ENCODE measurements at places on chromosomes 3 and 15.

DNA sequence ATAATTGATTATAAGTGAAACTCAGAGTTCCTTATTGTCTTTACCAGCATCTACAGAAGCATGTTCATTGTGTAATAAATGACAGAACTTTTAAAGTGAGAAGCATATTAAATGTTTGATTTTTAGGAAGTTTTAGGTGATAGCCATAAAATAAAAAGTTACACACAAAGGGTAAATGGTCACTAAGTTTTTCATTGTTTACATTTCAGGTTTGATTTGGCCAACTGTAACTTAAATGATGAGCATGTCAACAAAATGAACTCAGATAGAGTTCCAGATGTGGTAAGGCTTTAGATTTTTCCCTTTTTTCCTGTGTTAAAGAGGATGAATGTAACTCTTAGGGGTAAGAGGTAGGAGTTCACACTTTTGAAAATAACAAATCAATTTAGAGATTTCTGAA lies 25.9 kb downstream of the NMD3 start:
- no peak for DNase-seq

GRCh38 chr15:45265506-45265905 lies 13.5 kb downstream of the SLC28A2 start:
- DNase-seq, result no peak

DNA sequence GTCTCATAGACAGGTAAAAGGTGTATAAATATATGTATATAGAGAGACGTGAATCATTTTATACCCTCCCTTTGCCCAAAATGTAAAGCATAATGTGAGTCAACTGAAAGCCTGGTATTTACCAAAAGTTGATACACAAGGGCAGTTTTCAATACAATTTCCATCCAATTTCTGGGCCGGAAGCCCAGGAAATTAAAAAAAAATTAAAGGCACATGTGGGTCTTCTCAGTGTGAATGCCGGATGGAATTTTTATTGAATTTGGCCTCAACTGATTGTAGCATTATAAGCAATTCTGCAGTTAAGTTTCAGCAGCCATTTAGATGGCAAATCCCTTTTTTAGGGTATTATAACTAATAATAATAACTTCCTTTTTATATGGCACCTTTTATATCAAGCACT lies 3.3 kb upstream of the CNTN3 start:
- DNase-seq, result no peak

DNA sequence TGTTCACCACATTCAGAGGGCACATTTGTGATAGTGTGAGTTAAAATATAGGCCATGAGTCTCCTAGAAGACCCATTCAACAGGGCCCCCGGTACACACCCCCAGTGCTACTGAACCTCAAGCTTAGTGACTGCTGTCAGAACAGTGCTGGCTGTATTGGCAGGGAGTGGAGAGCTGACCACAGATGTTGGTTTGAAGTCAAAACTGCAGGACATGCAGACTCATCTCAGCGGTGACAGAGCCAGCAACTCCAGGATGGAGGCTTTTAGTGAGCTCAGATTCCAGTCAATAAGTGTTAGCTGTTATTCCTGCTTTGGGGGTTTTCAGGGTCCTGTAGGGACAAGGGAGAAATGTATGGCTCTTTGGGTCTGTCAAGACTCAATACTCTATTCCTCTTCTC lies 29.1 kb downstream of the PRR20G start:
- no peak for DNase-seq

- DNase-seq, result no peak
These were observed 14.1 kb upstream of the SATB1 start for GRCh38 chr3:18439281-18439680.

DNA sequence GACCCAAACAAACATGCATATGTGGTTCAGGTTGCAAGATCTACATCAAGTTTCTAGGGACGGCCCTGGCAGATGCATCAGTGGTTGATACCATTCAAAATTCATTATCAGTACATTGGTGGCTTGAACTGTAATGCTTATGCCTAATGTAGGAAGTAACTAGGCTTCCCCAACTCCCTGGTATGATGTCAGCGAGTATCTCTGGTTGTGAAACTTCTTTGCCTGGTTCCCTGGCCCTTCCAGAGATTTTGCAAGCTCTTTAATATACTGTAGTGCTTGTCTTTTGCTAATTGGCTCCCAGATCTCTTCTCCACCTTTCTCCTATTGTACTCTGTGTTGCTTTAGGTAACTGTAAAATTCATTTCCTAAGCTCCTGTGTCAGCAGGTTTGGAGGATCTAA lies 114.8 kb upstream of the RARB start:
- DNase-seq, result peak; percentile 64

GRCh38 chr3:11661827-11662226 lies 18.1 kb upstream of the VGLL4 start:
- DNase-seq, result peak; percentile 85

DNA sequence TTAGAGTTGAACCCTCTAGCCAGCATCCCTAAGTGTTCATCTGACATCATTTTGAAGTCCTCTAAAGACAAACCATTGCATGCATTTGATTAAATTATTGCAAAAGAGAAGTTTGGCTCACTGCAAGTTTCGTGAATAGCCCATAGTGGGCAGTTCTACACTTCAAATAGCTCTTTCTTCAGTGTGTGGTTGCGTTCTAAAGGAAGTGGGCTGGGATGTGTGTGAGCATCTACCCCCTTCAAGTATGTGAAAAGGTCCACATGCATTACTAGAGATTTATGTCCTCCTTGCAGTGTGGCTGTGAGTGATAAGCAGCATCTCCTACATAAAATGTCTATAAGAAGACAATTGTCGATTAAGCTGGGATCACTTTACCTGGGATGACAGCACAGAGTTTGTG lies 54.6 kb downstream of the SST start:
- no peak for DNase-seq

DNA sequence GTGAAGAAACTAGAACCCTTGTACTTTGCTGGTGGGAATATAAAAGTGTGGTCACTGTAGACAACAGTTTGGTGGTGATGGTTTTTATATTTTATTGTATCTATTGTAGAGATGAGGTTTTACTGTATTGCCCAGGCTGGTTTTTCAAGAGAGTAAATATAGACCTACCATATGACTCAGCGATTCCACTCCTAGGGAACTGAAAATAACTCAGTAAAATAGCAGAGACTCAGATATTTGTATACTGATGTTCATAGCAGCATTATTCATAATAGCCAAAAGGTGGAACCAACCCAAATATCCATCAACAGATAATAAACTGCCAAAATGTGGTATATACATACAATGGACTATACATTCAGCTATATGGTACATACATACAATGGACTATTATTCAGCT lies 68.8 kb upstream of the IL12A start:
- DNase-seq, result peak; percentile 76

DNA sequence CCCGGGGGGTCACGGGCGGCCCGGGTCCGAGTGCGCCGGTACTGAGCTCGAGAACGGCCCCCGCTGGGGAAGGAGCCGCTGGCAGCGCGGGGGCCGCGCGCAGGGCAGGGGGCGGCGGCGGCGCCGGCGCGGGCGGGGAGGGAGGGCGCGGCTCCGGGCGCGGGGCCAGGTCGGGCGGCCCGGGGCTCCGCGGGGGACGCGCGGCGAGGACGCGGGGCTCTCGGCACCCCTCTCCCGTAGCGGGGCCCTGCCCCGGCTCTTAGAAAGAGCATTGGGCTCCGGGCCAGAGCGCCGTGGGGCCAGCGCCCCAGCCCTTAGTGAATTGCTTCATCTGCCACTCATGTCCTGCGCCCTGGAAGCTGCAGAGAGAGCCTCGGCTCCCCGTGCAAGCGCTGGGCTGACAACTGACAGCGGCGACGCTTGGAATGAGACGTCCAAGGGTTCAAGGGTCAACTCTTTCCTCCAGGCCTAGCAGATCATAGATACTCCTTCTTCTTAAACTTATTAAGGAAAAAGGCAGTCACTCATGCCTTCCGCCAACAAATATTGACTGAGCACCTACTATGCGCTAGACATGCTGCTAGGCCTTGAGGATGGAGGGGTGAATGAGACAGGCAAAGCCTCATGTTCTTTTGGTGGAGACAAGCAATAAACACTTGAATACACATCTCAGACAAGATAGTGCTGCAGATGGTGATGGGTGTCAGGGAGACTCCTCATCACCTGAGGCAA lies 140.8 kb downstream of the SMAD6 start:
- DNase-seq, result peak; percentile 73

DNA sequence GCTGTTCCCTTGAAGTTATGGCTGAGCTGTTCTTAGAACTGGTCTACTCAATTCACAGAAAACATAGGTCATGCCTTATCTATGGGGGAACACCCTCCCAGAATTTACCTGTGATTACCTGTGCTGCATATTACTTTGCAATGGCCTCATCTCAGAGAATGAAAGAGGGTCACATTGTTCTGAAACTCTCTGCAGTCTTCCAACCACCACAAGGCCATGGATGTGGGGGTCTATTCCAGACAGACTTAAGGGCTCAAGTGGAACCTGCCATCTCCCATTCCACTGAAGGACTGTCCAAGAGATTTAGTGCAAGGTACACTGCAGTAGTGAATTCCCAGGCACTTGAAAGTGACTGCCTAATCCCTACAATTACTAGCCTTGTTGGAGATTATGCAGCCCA lies 40.1 kb upstream of the RASA2 start:
- DNase-seq, result no peak

DNA sequence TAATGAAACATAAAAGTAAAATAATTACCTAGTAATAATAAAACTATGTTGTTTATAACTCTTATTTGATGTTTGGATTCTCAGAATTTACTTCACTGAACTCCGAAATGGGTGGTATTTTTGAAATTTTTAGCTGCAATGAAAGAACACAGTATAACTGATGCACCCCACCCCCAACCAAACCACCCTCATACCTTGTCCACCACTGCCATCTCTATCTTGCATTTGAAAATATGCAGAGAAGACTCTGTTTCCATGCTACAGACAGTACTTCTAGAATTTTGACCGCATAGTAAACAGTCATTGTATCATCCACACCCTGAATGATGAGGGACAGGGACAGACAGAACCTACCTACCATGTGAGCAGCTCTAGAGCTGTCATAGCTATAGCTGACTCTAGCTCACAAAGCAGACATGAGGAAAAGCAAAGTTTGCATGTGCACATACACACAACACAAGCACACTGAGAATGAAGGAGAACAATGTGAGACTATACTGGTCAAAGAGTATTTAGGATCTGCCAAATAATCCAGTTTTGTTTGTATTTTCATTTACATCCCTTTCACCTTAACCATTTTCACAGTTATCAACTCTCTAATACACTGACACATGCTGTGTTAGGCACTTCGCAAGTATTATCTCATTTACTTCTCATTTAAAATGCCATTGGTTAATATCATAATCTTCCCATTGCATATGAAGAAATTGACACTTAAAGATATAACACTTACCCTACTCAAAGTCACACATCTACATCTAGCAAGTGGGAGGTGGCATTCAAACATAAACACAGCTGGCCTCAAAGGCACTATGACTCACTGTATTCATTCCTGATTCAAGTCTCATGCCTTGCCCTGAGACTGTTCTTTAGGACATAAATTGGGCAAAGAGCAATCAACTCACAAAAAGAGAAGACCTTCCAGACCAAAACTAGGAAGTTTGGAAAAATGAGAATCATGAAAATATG lies 1014.7 kb upstream of the CFAP20DC start:
- peak; percentile 57 for DNase-seq

GRCh38 chr3:32820971-32821685 lies 3.3 kb downstream of the TRIM71 start:
- no peak for DNase-seq

DNA sequence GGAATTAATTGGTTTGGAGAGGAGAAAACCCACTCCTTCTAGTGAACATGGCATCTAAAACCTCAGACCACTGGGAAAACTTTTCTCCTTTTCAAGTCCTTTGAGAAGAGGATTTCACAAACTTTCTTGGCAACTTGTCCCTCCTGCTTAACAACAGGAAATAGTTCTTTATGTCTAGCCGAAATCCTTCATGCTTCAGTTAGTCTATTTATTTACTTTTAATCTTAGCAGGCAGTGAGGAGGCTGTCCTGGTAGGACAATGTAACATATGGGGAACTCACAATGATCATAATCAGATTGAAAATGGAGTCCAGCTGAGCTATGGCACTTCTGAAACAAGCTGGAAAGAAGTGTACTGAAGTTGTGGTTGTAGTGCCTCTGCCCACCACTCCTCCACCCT lies 50.6 kb downstream of the KY start:
- DNase-seq, result peak; percentile 68

DNA sequence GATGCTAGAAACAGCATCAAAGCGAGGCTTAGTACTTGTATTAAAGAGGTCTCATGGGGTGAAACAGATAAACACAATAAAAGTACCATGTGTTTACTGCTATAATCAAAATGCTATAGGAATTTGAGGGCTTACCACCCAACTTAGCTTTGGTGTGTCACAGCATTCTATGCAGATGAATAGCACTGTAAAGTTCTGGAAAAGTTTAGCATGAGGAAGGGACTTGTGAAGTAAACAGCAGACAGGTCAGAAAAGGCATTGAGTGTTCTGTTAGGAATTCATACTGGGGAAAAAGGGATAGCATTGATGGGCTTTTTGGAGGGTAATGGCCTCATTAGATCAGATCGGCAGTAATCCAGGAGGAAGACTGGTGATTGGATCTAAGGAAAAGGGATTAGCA lies 505.3 kb downstream of the NLGN1 start:
- peak; percentile 5 for DNase-seq

GRCh38 chr3:58403513-58404109 lies 30.0 kb downstream of the PDHB start:
- no peak for DNase-seq

DNA sequence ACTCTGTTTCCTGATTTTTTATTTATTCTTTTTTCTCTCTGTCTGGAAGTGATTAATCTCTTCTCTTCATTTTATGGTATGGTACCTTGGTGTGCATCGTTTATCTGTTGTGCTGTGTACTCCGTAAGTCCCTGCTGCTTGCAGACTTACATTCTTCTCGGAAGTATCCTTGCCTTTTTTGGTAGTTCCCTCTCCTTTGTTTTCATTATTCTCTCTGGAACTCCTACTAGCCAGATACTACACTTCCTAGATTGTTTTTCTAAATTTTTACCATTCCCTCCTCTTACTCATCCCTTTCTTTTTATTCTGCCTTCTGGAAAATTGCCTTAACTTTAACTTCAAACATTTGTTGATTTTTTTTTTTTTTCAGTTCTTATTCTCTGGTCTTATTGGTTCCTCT lies 27.2 kb downstream of the PIK3CA start:
- DNase-seq, result no peak

DNA sequence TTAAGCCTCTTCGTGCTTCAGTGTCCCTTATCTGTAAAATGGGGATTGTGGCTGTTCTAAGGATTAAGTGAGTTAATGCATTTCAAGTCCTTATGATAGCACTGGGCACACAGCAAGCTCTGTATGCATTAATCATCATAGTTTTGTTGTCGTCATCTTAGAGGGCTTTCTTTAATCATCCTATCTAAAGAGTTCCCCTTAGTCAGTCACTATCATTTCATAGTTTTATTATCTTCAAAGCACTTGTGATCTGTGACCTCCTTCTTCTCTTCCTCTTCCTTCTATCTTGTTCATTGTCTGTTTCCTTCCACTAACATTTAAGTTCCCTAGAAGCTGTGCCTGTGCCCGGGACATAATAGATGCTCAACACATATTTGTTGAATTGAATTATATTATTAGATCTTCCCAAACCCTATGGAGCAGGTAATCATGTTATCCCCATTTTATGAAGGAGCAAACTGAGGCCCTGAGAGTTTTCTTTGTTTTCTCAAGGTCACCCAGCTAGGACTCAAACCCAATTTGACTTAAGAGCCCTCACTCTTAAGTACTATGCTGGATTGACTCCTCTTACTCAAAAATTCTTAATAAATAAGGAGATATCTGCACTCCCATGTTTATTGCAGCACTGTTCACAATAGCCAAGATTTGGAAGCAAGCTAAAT lies 24.1 kb downstream of the DUOX2 start:
- DNase-seq, result peak; percentile 44

All from iris pigment epithelial cell (primary cell).